ENCODE measurements at places on chromosomes 6 and 20.
A peak's percentile ranks its signal among the peaks of the same experiment; 100 is the strongest.

DNA sequence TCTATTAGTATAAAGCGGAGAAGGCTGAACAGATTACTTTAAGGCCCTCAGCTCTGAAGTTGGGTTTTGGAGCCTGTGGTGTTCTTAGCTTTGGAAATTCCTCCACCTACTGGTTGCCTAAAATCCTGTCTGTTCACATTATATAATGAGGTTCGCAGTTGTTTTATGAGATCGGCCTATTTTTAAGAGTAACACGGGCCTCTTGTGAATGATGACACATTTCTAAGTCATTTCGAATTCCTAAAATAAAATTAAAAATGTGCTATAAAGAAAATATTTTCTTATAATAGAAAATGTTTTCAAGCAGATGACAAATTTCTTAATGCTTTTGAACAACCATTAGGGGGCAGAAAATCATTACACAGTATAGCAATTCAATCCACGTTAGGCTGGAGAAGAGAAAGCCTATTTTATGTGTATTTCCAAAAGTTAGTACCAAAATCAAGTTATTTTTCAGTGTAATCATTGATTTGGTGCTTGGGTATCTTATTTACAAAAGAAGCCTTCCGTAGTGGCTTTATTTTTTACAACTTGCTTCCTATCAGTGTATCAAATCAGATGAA is 15.8 kb upstream of the FAM8A1 start:
- peaks cover 14% of the 10 kb centered on the region for H3K4me1 ChIP-seq
- peak overlapping the region; percentile 25 for H3K27ac ChIP-seq
- no peaks in the 10 kb centered on the region for H3K36me3 ChIP-seq
- H3K4me3 ChIP-seq = no peak overlapping the region

- H3K27me3 ChIP-seq = no peaks in the 10 kb centered on the region
- H3K27ac ChIP-seq = no peak overlapping the region
- no peaks in the 10 kb centered on the region for H3K36me3 ChIP-seq
- no peaks in the 10 kb centered on the region for H3K4me1 ChIP-seq
- no peak for DNase-seq
Observed at GRCh38 chr6:128672023-128672422, 151.6 kb upstream of the PTPRK start.

- H3K27ac ChIP-seq = no peak overlapping the region
- H3K27me3 ChIP-seq = no peaks in the 10 kb centered on the region
- no peaks in the 10 kb centered on the region for H3K36me3 ChIP-seq
- DNase-seq = no peak
- H3K4me1 ChIP-seq = peaks cover 13% of the 10 kb centered on the region
Observed at GRCh38 chr6:144955859-144956258, 670.7 kb downstream of the UTRN start.

- H3K4me1 ChIP-seq = peaks cover 54% of the 10 kb centered on the region
- no peak overlapping the region for H3K4me3 ChIP-seq
- peaks cover 17% of the 10 kb centered on the region for H3K36me3 ChIP-seq
- peak overlapping the region; percentile 93 for H3K27ac ChIP-seq
- DNase-seq = no peak
Observed at GRCh38 chr6:150924808-150925589, 59.5 kb downstream of the MTHFD1L start.

- H3K36me3 ChIP-seq = peaks cover under 1% of the 10 kb centered on the region
- H3K4me3 ChIP-seq = peak overlapping the region; percentile 61
- peak overlapping the region; percentile 81 for H3K27ac ChIP-seq
- no peaks in the 10 kb centered on the region for H3K27me3 ChIP-seq
- H3K4me1 ChIP-seq = peaks cover 43% of the 10 kb centered on the region
- DNase-seq = peak; percentile 83
Observed at GRCh38 chr20:58891086-58891717, 38.7 kb downstream of the GNAS start.

DNA sequence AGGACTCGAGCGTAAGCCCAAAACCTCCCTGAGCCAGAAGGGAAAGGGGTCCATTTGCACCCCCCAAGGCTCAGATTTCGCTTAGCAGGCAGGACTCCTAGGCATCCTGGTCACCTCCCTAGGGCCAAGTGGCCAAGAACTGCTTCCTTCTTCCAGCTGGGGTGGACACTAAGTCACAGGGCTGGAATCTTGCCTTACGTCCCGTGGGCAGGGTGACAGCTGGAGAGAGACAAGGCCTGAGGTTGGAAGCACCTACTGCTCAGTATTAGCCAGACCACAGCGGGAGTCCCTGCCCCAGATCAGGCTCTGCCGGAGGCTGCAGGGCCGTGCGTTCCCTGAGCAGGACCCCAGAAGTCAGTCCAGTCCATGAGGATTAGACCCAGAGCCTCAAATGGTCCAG is 19.7 kb downstream of the LAMA5 start:
- peaks cover 10% of the 10 kb centered on the region for H3K4me1 ChIP-seq
- H3K36me3 ChIP-seq = peaks cover 27% of the 10 kb centered on the region

DNA sequence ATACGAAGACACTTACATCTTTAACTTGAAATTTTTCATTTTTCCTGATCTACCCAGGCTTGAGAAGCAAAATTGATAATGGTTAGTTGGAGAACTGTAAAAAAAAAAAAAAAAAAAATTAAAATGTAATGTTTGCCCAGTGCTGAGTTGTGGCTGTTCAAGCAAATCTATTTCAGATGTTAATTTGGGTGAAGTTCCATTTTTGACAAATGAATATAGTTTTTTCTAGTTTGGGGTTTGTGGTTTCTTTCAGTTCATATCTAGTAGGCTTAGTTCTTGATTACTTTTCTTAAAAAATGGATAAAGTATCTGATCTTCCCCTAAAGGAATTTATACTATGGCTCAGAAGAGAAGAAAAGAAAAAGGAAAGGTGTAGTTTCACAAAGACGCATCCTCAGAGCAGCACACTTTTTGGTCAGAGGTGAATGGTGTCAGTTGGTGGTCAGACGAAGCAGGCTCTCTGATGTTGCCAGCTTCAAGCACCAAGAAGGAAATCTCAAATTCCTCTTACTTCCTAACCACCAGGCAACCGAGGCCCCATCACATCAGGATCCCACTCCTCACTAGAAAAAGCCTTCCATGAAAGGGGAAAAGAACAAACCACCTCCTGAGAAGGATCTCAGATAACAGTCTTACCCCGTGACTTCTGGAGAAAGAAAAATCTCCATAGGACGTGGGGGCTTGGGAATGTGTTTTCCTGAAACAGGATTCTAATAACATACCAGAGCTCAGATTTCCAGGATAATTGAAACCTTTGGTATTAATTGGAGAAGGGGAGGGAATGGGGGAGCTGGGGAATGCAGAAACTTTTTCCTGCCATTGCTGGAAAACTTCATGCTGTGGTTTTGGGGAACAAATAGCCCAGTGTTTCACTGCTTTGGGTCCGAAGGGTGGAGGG is 396.2 kb downstream of the CD83 start:
- DNase-seq = no peak
- H3K36me3 ChIP-seq = peaks cover 2% of the 10 kb centered on the region
- H3K27me3 ChIP-seq = peaks cover 5% of the 10 kb centered on the region

- no peak overlapping the region for H3K27ac ChIP-seq
- DNase-seq = no peak
- H3K36me3 ChIP-seq = peaks cover 8% of the 10 kb centered on the region
- H3K27me3 ChIP-seq = no peaks in the 10 kb centered on the region
- H3K4me1 ChIP-seq = no peaks in the 10 kb centered on the region
- no peak overlapping the region for H3K4me3 ChIP-seq
Observed at GRCh38 chr6:138785079-138785478, 10.8 kb upstream of the ECT2L start.

GRCh38 chr6:39964094-39964493 is 29.8 kb upstream of the MOCS1 start:
- peaks cover 2% of the 10 kb centered on the region for H3K36me3 ChIP-seq
- H3K4me1 ChIP-seq = peaks cover 38% of the 10 kb centered on the region
- no peak overlapping the region for H3K4me3 ChIP-seq
- H3K27ac ChIP-seq = no peak overlapping the region
- no peak for DNase-seq

Data from chondrocyte (in vitro differentiated cells).